ENCODE measurements at places on chromosomes 5 and 9. TPM values are rescaled to one million over a fixed set of nuclear protein-coding genes. Genes with fewer than 3 reads are reported as not detected.
A peak's percentile ranks its signal among the peaks of the same experiment; 100 is the strongest.

IFNA13 gene
- not detected for total RNA-seq

STPG3 gene
- not detected for total RNA-seq

KCNV2 gene
- total RNA-seq: not detected

NEURL1B gene
- total RNA-seq: 2.9 TPM

DNA sequence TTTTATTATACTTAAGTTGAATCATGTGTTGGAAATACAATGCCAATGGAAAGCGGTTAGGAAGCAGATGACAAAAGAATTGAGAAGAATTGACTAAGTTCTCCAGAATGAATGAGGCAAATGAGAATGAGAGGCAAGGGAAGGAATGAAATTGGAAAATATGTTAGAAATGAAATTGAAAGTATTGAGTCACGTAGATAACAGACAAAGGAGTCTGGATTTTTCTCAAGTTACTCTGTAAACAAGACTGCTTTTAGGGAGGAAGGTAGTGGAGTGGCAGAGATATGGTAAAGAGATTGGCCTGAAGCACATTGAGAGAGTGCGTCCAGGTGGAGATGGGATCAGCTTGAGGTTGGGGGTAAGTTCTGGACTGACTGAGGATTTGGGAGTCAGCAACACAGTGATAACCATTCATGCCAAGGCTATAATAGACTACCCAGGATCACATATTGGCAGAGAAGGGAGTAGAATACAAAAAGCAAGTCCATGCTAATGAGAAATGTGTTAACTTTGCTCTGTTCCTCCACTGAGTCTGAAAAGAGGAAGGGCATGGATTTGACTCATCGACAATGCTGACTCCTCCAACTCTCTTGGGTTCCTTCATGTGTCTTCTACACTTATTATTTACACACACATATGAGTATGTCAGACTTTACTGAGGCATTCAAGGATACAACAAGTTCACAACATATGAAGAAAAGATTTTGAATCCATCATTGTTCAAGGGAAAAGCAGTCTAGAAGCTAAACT, 814.2 kb upstream of the ZNF608 start:
- DNase-seq: no peak

- DNase-seq: peak; percentile 62
These were observed 109.1 kb upstream of the ELL2 start for GRCh38 chr5:96070622-96071225.

- no peak for DNase-seq
These were observed 17.9 kb downstream of the FGD3 start for GRCh38 chr9:92965061-92965758.

- no peak for DNase-seq
These were observed 333.0 kb downstream of the PDE4D start for GRCh38 chr5:59560553-59560952.

DNA sequence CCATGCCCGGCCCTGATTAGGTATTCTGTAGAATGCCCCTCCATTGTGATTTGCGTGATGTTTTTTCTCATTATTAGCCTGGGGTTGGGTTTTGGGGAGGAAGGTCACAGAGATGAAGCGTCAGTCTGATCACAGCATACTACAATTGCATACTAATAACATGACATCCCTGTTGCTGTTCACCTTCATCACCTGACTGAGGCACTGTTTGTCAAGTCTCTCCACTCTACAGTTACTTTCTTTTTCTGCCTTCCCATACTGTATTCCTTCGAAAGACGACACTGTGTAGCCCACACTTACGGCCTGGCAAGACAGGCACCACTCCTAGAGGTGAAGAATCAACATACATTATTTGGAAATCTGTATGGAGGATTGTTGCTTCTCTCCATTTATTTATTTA, 5.5 kb downstream of the ZNF354C start:
- no peak for DNase-seq

- DNase-seq: no peak
These were observed 38.5 kb upstream of the CDKN2B start for GRCh38 chr9:22047596-22047995.

All from fibroblast of villous mesenchyme (primary cell).